Adrenal gland (tissue), 19 donors: ENCODE measurements at places on chromosomes 12 and 14.
A peak's percentile ranks its signal among the peaks of the same experiment; 100 is the strongest.

- DNase-seq = peak; percentile 95
Observed at GRCh38 chr14:91286530-91286937, 42.0 kb upstream of the GPR68 start.

DNA sequence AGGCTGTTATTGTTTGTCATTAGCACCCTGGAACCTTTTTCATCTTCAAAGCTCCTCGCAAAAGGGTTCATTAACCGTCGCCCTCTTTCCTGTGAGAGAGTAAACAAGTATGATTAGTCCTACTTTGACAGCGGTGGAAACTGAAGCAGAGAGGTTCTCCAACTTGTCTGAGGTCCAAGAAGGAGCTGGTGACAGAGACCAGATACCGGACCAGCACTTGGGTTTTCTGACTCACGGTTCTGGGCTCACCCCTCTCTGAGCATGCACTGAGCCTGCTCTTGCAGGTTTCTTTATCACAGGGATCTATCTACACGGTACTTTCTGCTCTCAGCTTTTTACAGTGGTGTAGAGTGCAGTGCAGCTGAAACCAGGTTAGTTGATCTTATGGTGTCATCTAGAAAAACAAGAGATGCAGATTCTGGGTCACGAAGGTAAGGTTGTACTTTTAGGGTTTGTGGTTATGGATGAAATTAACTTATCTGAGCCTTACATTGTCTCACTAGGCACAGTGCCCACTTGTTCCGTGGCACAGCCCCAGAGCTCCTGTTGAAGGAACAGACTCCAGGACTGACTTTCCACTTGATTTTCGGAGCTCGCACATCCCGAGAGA lies 62.1 kb downstream of the PPP2R5C start:
- DNase-seq = peak; percentile 81

DNA sequence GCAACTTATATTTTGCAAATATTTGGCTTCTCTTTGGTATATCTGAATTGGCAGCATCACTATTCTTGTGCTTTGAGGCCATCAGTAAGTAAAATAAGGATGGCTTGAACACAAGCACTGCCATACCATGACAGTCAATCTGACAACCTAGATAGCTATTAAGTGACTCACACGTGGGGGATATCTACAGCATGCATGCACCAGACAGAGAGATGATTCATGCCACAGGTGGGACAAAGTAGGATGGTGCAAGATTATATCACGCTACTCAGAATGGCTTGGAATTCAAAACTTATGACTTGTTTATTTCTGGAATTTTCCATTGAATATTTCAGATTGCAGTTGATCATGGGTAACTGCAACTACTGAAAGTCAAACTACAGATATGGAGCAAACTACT lies 675.6 kb upstream of the MDGA2 start:
- no peak for DNase-seq

- DNase-seq = no peak
Observed at GRCh38 chr14:97960436-97960835, 1163.3 kb downstream of the VRK1 start.

DNA sequence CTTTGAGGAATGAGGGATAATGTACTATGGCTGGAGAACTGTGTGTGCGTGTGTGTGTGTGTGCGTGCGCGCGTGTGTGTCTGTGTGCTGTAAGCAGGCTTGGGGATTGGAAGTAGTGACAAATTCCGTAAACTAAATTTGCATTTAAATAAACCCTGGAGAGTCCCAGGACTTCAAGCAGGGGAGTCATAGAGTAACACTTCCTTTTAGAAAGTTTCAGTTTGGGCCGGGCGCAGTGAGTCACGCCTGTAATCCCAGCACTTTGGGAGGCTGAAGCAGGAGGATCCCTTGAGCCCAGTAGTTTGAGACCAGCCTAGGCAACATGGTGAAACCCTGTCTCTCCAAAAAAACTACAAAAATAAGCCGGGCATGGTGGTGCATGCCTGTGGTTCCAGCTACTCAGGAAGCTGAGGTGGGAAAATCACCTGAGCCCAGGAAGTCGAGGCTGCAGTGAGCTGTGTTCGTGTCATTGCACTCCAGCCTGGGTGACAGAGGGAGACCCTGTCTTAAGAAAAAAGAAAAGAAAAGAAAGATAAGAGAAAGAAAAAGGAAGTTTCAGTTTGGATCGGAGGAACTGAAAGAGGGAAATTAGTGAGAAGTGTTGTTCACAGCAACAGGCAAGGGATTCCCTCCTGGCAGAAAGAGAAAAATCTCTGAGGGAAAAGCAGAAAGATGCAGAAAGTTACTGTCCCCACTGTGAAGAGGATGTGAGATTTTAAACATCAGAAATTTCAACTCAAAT lies 222.7 kb upstream of the SOX5 start:
- no peak for DNase-seq

- no peak for DNase-seq
Observed at GRCh38 chr14:50099335-50099734, 17.0 kb downstream of the VCPKMT start.

GRCh38 chr12:123801573-123802178 lies 39.6 kb downstream of the DNAH10 start:
- DNase-seq = no peak

DNA sequence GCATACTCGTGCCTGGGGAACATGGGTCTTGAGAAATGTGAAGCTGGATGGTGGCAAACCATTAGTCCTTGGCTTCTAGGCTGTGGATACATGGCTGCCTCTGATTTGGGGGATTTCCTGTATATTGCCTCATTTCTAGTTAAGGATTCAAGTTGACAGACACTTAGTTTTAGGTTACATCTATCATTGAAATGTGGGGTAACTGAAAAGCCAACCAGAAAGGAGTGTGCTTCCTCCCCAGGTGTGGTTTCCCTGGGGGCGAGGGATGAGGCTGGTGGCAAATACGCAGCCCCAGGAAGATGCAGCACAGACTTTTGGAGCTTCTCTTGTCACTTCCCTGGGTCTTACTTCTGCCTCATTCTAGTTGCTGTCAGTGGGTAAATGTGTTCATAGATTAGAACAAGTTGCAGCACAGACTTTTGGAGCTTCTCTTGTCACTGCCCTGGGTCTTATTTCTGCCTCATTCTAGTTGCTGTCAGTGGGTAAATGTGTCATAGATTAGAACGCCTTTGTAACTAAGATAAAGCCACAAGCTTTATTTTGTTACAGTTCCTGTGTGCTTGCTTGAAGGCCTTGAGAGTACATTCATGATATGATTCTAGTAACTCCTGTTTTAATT lies 85.1 kb downstream of the BORCS5 start:
- DNase-seq = no peak
